ENCODE measurements at places on chromosomes 5 and 9. TPM values are rescaled to one million over a fixed set of nuclear protein-coding genes. Genes with fewer than 3 reads are reported as not detected.

The TSSK1B gene
- total RNA-seq = not detected

The OCLN gene
- total RNA-seq = 0.29 TPM

DNA sequence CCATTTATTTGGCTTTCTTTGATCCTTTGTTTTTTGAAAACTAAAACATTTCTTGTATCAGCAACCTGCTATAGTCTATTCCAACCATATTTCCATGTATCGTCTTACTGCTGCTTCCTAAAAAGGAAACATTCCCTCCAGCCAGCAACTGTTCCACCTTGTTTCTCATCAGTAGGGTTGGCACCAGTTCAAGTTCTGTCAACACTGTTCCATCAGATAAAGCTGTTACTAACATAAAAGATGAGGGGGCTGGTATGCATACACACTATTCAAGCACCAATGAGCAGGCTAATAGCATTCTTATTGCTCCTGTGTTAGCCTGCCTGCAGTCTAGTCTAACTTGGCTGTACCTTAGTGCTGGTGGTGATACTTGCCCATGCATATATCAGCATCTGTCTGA lies 178.3 kb downstream of the CWC27 start:
- H3K27ac ChIP-seq = no peak overlapping the region
- no peaks in the 10 kb centered on the region for H3K4me1 ChIP-seq
- no peak overlapping the region for H3K4me3 ChIP-seq
- no peaks in the 10 kb centered on the region for H3K36me3 ChIP-seq

- H3K36me3 ChIP-seq = no peaks in the 10 kb centered on the region
- H3K4me3 ChIP-seq = no peak overlapping the region
- H3K27me3 ChIP-seq = no peaks in the 10 kb centered on the region
- no peak for DNase-seq
Observed at GRCh38 chr5:68443091-68443490, 227.5 kb downstream of the PIK3R1 start.

GRCh38 chr9:69400470-69400869 lies 75.5 kb downstream of the ENTREP1 start:
- H3K27ac ChIP-seq = no peak overlapping the region
- no peak for DNase-seq
- no peak overlapping the region for H3K4me3 ChIP-seq

The CNTNAP3B gene
- 0.74 TPM for total RNA-seq

The ACOT12 gene
- total RNA-seq = not detected

DNA sequence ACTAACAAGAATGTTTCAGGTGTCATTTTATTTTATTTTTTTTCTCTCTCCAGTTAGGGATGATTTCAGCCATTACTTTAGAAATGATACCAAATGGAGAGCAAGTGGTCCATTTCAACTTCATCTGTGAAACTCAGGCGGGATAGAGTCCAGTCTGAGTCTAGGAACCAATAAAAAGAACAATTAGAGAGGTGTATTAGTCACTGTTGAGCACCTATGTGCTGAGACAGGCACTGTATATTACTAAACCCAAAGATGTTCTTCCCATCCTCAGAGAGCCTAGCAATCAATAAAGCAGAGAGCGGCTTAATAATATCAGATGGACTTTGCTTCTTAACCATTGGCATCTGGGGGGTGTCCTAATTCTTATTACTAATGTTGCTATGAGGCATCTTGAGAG lies 410.3 kb upstream of the SLC24A2 start:
- no peaks in the 10 kb centered on the region for H3K4me1 ChIP-seq
- no peak for DNase-seq
- no peaks in the 10 kb centered on the region for H3K27me3 ChIP-seq
- H3K36me3 ChIP-seq = no peaks in the 10 kb centered on the region
- H3K27ac ChIP-seq = no peak overlapping the region

DNA sequence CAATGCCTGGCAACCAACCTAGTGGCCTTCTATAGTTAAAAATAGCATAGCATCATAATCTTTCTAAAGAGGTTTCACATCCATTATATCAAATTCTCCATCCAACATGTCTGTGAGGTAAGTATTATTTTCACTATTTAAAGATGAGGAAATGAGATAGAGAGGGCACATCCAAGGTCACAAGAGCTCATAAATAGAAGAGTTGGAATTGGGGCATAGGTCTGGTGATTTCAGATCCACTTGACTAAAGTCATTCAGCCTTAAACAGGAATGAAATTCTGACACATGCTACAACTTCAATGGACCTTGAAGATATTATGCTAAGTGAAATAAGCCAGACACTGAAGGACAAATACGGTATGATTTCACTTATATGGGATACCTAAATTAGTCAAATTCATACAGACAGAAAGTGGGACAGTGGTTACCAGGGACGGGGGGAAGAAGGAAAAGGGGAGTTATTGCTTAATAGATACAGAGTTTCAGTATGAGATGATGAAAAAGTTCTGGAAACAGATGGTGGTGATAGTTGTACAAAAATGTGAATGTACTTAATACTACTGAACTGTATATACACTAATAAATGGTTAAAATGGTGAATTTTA lies 259.6 kb upstream of the NR4A3 start:
- no peaks in the 10 kb centered on the region for H3K36me3 ChIP-seq
- no peak overlapping the region for H3K27ac ChIP-seq
- H3K27me3 ChIP-seq = no peaks in the 10 kb centered on the region
- H3K4me1 ChIP-seq = no peaks in the 10 kb centered on the region

DNA sequence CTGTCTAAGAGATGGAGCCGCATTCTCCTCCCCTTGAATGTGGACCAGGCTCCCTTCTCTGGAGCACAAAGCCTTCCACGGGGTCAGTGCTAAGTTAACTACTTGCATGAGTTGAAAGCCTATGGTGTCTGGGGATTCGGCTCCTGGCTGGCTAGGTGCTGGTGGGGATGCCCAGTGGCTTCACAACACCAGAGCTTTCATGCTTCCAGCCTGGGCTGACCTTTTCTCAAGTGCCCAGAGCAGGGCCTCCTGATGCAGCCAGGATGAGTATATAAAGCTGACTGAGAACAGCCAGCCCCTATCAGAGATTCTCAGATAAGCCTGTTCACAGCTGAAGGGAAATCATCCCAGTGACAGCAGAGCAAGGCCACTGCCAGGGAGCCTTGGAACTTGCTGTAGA lies 11.8 kb downstream of the GALNT12 start:
- H3K4me1 ChIP-seq = peaks cover 6% of the 10 kb centered on the region
- no peak overlapping the region for H3K27ac ChIP-seq
- no peak overlapping the region for H3K4me3 ChIP-seq

DNA sequence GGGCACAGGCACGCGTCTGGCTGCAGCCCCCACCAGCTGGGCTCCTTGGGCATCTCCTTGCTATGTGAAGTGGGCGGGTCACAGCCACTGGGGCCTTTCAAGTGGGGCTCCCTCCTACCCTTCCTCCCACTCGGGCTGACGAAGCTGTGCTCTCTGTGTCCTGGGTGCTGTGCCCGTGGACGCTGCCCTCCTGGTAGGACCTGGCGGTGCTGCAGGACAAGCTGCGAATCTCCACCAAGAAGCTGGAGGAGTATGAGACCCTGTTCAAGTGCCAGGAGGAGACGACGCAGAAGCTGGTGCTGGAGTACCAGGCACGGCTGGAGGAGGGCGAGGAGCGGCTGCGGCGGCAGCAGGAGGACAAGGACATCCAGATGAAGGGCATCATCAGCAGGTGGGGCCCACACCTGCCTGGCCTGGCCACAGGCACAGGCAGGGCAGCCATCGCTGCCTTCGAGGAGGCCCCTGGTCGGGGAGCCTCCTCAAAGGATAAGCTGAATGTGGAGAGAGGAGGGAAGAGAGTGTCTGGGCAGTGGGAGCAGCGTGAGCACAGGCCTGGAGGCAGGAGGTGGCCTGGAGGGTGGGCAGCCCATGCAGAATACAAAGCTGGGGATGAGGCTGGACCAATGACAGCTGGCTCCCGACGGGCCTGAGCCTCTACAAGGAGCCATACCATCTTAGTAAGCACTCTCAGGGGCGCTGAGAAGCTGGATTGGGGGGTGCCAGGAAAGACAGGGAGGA lies 124.7 kb downstream of the DAB2IP start:
- peaks cover 75% of the 10 kb centered on the region for H3K27me3 ChIP-seq
- DNase-seq = no peak
- no peak overlapping the region for H3K4me3 ChIP-seq

DNA sequence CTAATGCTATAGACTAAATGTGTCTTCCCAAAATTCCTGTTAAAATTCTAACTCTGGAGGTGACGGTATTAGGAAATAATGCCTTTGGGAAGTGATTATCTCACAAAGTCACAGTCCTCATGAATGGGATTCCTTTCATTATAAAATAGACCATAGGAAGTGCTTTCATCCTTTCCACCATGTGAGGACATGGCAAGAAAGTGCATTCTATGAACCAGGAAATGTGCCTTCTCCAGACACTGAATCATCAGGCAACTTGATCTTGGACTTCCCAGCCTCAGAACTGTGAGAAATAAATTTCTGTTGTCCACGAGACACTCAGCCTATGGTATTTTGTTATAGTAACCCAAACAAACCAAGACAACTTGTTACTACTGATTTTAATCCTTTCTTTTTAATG lies 582.4 kb upstream of the C9orf72 start:
- DNase-seq = no peak
- no peak overlapping the region for H3K4me3 ChIP-seq
- no peaks in the 10 kb centered on the region for H3K4me1 ChIP-seq
- H3K27ac ChIP-seq = no peak overlapping the region
- H3K36me3 ChIP-seq = no peaks in the 10 kb centered on the region

DNA sequence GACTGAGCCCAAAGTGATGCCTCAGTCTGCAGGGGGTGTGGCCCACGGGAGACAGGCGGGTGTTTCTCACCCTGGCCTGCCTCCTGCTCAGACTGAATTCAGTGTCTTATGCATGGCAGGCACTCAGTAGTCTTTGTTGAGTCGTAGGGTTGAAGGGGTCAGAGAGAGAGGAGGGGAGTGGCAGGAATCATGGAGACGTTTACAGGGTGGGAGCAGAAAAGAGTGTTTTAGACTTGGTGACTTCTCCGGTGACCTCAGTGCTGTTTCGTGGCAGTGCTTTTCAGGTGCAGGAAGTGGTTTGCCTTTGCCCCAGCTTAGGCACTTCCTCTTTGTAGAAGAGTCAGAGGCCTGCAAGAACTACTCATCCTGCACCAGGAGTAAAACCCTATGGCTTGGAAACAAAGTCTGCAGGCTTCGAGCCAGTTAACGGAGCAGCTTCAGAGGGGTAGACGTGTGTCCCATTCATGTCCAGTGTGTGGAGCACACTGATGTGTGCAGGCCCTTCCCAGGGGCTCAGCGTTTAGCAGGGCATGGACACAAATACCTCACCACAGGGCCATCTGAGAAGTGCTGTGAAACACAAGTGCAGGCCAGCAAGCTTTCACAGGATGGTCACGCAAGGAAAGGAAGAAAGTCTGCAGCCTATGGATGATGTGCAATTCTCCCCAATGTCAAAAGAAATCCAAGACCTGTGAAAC lies 24.5 kb upstream of the SEMA4D start:
- H3K27ac ChIP-seq = no peak overlapping the region
- no peak overlapping the region for H3K4me3 ChIP-seq
- H3K4me1 ChIP-seq = no peaks in the 10 kb centered on the region

DNA sequence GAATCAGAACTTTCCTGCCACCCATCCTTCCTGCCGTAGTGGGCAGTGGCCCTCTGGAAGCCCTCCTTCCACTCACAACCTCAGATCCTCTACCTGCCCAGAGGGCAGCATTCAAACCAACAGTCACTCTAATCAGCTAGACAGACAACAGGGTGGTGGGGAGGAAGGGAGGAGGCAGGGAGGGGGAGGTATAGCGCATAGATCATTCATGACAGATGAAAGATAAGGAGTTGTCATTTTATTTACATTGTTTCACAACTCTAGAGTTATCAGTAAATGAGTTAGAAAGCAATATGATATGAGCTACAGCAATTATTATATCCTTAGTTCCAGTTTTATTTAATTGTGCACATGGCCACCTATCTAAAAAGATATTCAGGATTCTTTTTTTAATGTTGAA lies 852 bp downstream of the IL9 start:
- H3K4me3 ChIP-seq = no peak overlapping the region
- peaks cover 21% of the 10 kb centered on the region for H3K27me3 ChIP-seq
- no peak for DNase-seq
- no peak overlapping the region for H3K27ac ChIP-seq
- H3K36me3 ChIP-seq = no peaks in the 10 kb centered on the region

- H3K4me1 ChIP-seq = peaks cover 13% of the 10 kb centered on the region
- peaks cover 50% of the 10 kb centered on the region for H3K36me3 ChIP-seq
- peak; percentile 45 for DNase-seq
- no peak overlapping the region for H3K4me3 ChIP-seq
- H3K27ac ChIP-seq = peak overlapping the region; percentile 72
- H3K27me3 ChIP-seq = no peaks in the 10 kb centered on the region
Observed at GRCh38 chr5:150734579-150735384, 24.0 kb downstream of the DCTN4 start.

The UBTD2 gene
- total RNA-seq = 0.22 TPM

DNA sequence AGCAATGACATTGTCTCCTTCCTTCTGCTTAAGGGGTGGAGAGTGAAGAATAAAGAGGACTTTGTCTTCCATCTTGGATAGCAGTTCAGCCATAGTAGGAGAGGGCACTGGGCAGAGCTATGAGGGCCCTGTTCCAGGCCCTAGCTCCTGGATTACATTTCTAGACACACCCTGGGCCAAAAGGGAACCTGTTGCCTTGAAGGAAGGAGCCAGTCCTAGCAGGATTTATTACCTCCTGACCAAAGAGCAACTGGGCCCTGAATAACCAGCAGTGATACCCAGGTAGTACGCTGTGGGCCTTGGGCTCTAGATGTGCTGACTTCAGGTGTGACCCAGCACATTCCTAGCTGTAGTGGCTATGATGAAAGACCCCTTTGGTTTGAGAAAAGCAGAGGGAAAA lies 95.8 kb downstream of the RMI1 start:
- no peaks in the 10 kb centered on the region for H3K36me3 ChIP-seq
- no peaks in the 10 kb centered on the region for H3K27me3 ChIP-seq

DNA sequence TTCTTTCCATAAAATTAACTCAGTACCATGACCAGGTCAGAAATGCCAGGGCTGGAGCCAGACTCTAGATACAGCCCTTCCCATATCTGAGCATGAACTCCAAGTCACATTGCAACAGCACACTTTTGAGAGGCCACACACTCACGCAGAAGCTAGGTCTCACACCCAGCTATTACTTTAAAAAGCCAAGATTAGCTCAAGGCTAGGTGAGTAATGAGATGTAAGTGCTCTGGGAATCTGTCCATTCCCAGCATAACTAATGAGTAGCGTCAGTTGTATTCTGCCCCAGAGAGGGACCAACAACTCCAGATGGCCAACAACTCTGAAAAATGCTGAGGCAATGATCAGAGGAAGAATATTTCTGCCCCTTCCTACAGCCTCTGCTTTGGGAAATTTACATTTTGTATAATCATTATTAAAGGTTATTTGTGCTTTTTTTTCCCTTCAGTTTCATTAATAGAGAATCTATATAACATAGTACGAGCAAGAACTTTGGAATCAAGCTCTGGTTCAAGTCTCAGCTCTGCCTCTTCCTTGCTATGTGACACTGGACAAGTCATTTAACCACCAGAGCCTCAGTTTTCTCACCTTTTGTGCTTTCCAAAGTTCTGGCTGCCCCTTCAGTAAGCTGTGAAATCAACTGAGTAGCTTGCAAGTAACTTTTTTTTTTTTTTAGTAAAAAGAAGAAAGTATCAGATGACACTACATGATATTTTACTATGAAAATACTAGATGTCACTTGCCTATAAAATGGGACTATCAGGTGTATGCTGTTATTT lies 118.3 kb downstream of the NR6A1 start:
- H3K36me3 ChIP-seq = peaks cover 2% of the 10 kb centered on the region
- H3K27ac ChIP-seq = no peak overlapping the region
- H3K4me1 ChIP-seq = no peaks in the 10 kb centered on the region
- H3K27me3 ChIP-seq = no peaks in the 10 kb centered on the region
- no peak for DNase-seq

The DMRTA1 gene
- not detected for total RNA-seq

The SLC46A2 gene
- total RNA-seq = not detected

Measured in K562 (cell line).